ENCODE measurements at places on chromosomes 7 and 10.

- no peak for DNase-seq
These were observed 9.6 kb downstream of the ESYT2 start for GRCh38 chr7:158819571-158820203.

GRCh38 chr10:34163075-34163905 lies 651.8 kb downstream of the PARD3 start:
- no peak for DNase-seq

- no peak for DNase-seq
These were observed 5.1 kb downstream of the AUTS2 start for GRCh38 chr7:69603351-69603750.

GRCh38 chr7:151895631-151896031 lies 18.7 kb upstream of the PRKAG2 start:
- DNase-seq, result no peak
